ENCODE measurements at places on chromosomes 13 and 19. TPM values are rescaled to one million over a fixed set of nuclear protein-coding genes. Genes with fewer than 3 reads are reported as not detected.

The KLF16 gene
- total RNA-seq, result 34.5 TPM

GRCh38 chr13:28257305-28257704, 119.0 kb downstream of the PAN3 start:
- no peak for DNase-seq

GRCh38 chr19:4452230-4452990, 5.2 kb downstream of the UBXN6 start:
- no peak for DNase-seq

DNA sequence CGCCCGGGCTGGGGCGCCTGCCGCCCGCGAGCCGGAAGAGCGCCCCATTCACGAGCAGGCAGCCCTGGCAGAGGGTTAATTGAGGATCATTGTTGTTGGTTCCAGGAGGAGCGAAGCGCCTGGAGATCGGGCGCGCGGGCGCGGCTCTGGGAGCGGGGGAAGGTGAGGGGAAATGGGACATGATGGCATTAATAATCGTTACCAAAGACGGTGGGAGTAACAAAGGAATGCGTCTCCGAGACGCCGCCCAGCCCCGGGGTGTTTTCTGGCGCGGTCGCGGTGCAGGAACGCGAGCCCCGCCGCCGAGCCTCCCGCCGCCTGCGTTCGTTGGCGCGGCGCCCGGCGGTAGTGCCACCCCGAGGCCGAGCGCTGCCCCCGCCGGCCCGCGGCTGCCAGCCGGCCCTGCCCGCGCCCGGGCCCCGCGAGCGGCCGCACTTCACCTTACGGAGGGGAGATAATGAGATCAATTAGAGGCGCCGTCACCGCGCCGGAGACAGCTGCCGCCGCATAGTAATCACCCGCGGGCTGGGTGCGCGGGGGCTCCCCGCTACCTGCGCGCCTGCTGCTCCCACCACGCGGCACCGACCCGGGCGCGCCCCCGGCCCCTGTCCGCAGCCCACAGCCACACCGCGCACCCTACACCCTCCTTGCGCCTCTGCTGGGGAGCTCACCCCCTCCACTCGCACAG, 2.8 kb downstream of the ZNF536 start:
- no peak for DNase-seq

DNA sequence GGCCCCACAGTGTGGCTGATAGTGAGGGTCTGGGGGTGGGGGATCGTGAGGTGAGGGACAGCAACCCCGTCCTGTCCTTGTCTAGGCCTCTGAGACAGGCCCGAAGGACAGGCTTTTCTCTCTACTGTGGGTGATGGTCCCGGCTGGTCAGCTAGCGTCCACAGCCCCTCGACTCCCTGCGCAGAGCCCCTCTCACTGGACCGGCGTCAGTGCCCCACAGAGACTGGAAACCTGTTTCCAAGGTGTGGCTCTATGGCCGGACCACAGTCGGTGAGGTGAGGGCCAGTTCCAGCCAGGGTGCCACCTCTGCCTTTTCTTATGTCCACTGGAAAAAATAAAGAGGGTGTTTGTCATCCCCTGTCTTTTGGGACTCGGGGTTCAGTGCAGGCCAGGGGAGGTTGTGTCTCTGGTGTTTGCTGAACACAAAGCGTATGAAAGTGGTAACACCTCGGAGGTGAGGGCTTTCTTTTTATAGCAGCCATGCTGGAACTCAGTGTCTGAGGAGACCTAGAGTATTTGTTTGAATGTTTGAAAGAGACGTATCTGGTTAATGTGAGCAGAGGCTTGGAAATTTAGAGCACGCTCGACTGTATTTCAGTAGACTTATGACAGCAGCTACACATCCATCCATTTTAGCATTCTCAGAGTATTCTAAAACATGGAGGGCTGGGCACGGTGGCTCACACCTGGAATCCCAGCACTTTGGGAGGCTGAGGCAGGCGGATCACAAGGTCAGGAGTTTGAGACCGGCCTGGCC, 22.8 kb downstream of the ATP11A start:
- DNase-seq, result no peak

DNA sequence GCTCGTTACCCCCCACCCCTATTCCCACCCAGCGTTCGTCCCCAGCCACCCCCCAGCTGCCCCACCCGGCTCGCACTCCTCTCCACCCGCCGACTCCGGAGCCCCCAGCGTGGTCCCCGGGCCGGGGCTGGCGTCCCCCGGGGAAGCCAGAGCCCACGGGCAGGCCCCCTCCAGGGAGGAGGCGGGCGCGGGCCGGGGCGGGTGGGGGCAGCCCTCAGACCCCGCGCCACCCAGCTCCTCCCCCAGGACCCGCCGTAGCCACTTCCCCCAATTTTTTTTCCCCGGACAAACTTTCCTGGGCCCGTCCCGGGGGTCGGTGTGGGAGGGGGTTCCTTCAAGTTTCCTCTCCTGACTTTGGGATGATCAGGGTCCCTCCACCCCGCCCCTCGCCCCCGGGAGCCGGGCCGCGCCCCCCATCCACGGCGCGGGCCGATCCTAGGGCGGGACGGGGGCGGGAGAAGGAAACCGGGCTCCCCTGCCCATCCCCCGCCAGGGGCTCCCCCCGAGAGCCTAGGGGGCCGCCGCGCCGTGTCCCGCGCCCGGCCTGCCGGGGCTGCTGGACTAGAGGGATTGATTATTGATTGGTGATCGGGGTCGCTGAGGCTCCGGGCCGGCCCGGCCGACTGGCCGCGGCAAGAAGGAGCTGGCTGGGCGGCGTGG, 927 bp upstream of the TSHZ3 start:
- no peak for DNase-seq

Data from HT-29 (cell line).